ENCODE measurements at places on chromosomes 11 and 22.

- peaks cover 32% of the 10 kb centered on the region for H3K36me3 ChIP-seq
- no peak for DNase-seq
- H3K4me3 ChIP-seq: peak overlapping the region; percentile 92
- H3K4me1 ChIP-seq: peaks cover 38% of the 10 kb centered on the region
- no peaks in the 10 kb centered on the region for H3K27me3 ChIP-seq
- peak overlapping the region; percentile 93 for H3K27ac ChIP-seq
These were observed 756 bp downstream of the CLNS1A start for GRCh38 chr11:77636731-77637344.

GRCh38 chr11:105610871-105611571, 1.1 kb downstream of the GRIA4 start:
- no peak for DNase-seq
- H3K27ac ChIP-seq: no peak overlapping the region
- H3K4me1 ChIP-seq: peaks cover 17% of the 10 kb centered on the region
- H3K27me3 ChIP-seq: peaks cover 37% of the 10 kb centered on the region
- no peak overlapping the region for H3K4me3 ChIP-seq

GRCh38 chr11:23063276-23063675, 203.0 kb upstream of the CCDC179 start:
- H3K4me1 ChIP-seq: no peaks in the 10 kb centered on the region
- no peaks in the 10 kb centered on the region for H3K27me3 ChIP-seq
- no peak overlapping the region for H3K4me3 ChIP-seq
- DNase-seq: no peak
- no peak overlapping the region for H3K27ac ChIP-seq

DNA sequence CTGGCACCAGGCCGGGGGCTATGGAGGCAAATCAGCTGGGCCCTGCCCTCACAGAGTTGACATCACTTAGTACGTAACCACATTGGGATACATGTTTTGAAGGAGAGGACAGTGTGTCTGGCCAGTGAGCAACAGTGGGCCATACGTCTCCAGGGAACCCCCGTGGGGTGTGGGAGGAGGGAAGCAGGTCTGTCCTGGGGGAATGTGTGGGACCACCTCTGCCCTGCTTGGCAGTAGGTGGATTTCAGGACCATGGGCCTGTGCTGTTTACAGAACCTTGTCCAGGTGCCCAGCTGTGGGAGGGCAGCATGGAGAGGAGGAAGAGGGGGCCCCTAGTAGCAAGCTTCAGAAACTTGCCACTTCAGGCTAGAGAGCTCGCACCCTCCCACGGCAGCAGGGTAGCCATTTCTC, 21.0 kb downstream of the P2RY2 start:
- no peak overlapping the region for H3K27ac ChIP-seq
- peaks cover 11% of the 10 kb centered on the region for H3K27me3 ChIP-seq

DNA sequence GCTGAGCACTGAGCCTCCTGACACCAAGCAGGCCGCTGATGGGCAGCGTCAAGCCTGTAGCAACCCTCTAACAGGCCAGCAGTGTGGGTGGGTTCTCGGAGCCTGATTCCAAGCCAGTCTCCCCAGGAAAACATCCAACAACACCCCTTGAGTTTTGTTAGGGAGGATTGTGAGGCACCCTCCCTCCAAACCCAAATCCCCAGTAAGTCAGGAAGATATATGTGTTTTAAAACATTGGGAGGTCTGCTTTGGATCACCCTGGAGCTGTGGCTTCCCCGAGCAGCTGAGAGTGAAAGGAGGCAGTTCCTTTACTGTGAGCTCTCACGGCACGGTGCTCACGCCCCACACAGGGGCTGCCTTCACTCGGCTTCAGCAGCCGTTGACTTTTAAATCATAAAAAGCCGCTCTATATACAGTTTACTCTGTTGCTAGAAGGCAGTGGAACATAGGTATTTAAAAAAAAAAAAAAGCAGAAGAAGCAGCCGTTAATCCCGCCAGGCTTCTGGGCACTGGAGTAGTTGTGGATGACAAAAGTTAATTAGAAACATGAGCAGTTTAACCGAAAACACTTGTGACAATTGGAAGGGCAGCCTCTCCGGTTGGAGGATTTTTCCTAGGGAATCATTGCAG, 218.6 kb downstream of the NAV2 start:
- H3K27me3 ChIP-seq: no peaks in the 10 kb centered on the region
- no peak overlapping the region for H3K4me3 ChIP-seq
- H3K27ac ChIP-seq: no peak overlapping the region
- no peaks in the 10 kb centered on the region for H3K36me3 ChIP-seq
- DNase-seq: no peak

- H3K4me1 ChIP-seq: no peaks in the 10 kb centered on the region
- no peak overlapping the region for H3K27ac ChIP-seq
- peaks cover 3% of the 10 kb centered on the region for H3K27me3 ChIP-seq
- H3K36me3 ChIP-seq: no peaks in the 10 kb centered on the region
- no peak for DNase-seq
These were observed 391.5 kb downstream of the SHANK2 start for GRCh38 chr11:70860888-70861287.

DNA sequence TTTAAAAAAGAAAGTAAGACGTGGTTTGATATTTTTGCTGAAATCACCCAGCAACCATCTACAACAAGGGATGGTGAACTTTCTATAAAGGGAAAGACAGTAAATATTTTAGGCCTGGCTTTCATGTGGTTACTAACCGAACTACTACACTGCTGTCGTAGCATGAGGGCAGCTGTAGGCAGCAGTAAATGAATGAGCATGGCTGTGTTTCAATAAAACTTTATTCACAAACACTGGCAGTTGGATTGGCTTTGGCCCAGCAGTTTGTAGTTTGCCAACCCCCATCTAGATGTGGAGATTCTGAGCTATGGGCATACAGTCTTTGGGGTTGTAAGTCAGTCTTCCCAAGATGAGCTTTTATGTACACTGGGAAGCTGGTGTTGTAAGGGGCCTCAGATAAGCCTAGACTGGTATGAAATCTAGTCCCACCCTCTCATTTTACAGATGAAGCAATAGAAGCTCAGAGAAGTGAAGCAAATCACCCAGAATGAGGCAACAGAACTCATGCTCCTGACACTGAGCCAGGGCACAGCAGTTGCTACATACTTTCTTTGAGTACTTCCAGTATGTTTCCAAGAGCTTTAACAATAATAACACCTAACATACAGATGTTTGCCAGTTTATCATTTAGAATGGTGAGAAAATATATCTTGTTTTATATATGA, 204.4 kb downstream of the ADAMTS15 start:
- H3K27ac ChIP-seq: no peak overlapping the region
- no peak overlapping the region for H3K4me3 ChIP-seq
- no peaks in the 10 kb centered on the region for H3K36me3 ChIP-seq
- no peaks in the 10 kb centered on the region for H3K4me1 ChIP-seq
- no peak for DNase-seq

DNA sequence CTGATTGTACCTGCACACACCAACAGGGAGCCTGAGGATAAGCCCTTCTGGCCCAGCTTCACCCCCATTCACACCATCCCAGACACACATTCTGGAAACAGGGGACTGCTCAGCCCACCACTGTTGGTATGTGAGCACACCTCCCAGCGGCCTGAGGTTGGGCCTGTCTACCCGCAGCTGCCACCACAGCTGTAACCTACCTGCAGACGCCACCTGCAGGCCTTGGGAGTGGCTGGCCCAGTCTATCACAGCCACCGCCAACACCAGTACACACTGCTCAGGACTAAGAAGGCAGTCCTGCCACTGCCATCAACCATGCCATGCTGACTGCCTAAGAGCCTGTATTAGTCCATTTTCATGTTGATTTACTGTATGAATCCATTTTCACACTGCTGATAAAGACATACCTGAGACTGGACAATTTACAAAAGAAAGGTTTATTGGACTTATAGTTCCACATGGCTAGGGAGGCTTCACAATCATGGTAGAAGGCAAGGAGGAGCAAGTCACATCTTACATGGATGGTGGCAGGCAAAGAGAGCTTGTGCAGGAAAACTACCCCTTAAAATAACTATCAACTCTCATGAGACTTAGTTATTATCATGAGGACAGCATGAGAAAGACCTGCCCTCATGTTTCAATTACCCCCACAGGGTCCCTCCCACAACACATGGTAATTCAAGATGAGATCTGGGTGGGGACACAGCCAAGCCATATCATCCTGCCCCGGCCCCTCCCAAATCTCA, 30.6 kb downstream of the RSF1 start:
- no peak overlapping the region for H3K4me3 ChIP-seq
- H3K36me3 ChIP-seq: peaks cover 56% of the 10 kb centered on the region
- no peak for DNase-seq

DNA sequence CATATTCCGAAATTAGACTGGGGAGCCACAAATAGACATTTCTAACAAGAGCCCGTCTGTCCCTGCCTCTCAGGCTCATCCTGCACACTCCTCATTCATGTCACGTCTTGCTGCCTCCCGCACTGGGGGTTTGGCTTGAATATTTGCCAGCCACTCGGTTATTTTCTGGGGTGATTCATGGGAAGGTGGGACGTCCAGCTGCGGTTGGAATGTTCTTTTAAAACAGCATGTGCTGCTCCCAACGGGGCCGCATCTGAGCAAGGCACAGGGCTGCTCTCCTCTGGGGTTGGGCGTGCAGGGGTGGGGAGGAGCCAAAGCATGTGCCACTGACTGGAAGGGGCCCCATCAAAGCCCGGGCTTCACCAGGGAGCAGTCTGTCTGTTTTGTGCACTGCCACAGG, 25.9 kb upstream of the SLC5A4 start:
- H3K36me3 ChIP-seq: no peaks in the 10 kb centered on the region
- no peaks in the 10 kb centered on the region for H3K4me1 ChIP-seq
- H3K27me3 ChIP-seq: peaks cover 24% of the 10 kb centered on the region

DNA sequence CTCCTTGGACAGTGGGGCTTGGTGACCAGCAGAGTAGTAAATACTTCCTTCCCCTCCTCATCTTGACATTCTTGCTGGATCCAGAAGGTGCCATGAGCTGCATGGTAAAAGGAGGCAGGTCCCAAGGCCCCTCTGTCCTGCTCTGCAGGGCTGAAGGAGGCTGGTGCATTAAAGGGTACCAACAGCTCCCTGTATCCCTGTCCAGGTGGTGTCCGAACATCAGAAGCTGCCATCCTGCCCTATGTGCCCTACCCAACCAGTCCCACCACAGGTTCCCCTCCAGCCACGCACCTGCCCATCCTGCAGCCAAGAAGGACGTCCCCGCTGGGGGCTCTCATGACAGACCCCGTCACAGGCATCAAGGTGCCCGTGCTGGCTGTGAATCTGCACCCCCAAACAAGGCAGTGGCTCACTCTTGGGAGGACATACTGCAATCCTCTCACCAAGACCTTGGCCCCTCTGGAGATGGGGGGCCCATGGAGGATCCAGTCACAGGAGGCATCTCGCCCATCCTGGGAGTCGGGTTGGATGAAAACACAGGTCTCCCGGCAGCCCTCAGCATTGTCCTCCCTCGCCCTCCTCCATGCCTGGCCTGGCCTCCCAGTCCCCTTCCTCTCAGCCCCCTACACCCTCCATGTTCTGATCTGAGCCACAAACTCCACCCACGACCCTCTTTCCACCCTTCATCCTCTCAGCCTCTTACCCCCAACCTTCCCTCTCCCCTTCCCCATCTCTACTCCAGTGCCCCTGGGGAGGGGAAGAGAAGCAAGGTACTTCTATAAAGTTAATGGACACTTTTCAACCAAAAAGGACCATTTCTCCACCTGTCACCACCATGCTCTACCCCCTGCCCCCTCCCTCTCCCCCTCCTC, 55.1 kb downstream of the BTG4 start:
- no peak for DNase-seq
- H3K4me1 ChIP-seq: peaks cover 6% of the 10 kb centered on the region
- no peak overlapping the region for H3K27ac ChIP-seq
- H3K27me3 ChIP-seq: peaks cover 12% of the 10 kb centered on the region

Data from activated naive CD8-positive, alpha-beta T cell treated with anti-CD3 and anti-CD28 coated beads for 36 hours (primary cell).